Panc1 (cell line): ENCODE measurements at places on chromosomes 4 and X. TPM values are rescaled to one million over a fixed set of nuclear protein-coding genes. Genes with fewer than 3 reads are reported as not detected.

DNA sequence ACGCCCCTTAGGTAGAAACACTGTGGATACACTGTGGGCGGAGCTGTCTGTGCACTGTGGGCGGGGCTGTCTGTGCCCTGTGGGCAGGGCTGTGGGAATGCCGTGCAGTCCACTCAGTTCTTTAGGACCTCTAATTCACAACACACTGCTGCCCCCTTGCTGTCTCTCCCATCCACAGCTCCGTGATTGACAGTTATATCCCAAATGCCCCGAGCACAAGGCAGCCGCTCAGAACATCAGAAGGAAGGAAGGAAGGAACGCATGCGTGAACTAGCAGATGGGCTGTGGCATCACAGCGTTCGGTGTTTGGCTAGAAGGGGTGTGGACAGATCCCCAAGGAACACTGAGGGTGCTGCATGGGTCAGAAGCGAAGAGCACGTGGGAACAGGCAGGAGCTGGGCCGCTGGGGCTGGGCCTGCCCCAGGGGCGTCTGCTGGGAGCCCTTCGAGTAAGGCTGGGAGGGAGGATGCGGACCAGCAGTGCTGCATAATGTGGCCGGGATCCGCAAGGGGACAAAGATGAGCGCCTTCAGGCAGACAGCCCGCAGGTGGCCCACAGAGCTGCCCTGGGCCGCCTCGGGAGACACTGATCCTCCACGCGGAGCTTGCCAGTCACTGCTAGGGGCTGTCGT, 29.8 kb downstream of the ACOX3 start:
- no peak for DNase-seq

DNA sequence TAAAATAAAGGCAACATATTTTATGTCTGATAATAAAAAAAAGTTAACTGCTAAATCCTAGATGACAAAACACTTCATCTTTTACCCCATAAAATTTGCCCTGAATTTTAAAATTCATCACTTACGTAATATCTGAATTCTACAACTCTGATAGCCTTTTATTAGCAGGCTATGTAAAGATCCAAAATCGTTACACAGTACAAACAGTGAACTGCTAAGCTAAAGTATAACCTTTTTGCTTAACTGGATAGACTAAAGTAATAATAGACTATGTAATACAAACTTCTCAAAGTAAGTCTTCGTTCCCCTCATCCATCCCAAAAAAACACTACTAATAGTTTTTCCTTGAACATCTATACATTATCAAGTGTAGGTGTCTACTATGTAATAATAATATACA, 49.1 kb downstream of the SH3RF1 start:
- no peak for DNase-seq

- no peak for DNase-seq
Observed at GRCh38 chrX:68732906-68733493, 85.5 kb downstream of the STARD8 start.

- DNase-seq, result no peak
Observed at GRCh38 chr4:174398728-174399127, 115.0 kb downstream of the CEP44 start.

DNA sequence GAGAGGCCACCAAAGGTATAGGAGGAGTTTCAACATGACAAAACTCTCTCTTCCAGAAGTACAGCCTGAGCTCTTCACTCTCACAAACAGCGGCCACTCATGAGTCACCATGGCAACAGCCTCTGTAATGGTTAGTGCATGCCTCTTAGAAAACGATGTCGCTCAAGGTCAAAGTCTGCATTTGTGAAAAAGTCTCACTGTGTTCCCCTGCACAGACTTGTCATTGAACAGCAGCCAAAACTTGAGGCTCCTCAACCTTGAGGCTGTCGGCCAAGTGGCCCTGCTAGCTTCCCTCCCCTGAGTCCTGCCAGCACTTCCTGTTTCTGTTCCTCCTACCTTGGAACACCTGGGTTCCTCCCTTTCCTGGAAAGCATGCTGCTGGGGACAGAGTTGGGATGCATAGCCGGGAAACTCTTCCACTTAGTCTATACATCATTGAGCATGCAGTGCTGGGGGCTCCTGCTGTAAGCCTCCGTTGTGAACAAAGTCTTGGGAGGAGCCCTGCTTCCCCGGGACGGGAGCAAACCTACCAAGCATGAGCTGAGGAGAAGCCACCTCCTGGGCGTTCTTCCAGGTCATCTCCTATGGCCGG, 66.6 kb downstream of the ING2 start:
- DNase-seq, result no peak

DNA sequence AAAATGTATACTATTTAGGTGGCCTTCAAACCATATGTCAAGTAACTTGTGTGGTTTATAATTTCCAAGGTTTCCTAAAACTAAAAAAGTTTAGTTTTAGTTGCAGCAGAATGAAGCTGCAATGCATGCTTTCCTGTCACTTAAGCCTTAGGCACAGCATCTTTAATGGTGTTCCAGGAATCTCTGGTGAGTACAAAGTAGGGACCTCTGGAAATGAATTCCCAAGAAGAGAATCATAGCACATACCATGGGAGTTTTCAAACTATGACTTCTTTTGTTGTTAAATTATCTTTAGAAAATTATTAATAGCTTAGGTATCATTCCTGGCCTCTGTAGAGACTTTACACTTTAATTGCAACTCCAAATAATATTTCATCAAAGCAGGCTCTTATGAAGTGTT, 1005.9 kb upstream of the PABPC4L start:
- DNase-seq, result no peak

GRCh38 chr4:158202481-158202880, 7.8 kb upstream of the TMEM144 start:
- no peak for DNase-seq

GRCh38 chr4:103443324-103443723, 245.2 kb upstream of the CENPE start:
- no peak for DNase-seq

GRCh38 chr4:18105030-18106011, 83.8 kb upstream of the LCORL start:
- DNase-seq, result no peak

DNA sequence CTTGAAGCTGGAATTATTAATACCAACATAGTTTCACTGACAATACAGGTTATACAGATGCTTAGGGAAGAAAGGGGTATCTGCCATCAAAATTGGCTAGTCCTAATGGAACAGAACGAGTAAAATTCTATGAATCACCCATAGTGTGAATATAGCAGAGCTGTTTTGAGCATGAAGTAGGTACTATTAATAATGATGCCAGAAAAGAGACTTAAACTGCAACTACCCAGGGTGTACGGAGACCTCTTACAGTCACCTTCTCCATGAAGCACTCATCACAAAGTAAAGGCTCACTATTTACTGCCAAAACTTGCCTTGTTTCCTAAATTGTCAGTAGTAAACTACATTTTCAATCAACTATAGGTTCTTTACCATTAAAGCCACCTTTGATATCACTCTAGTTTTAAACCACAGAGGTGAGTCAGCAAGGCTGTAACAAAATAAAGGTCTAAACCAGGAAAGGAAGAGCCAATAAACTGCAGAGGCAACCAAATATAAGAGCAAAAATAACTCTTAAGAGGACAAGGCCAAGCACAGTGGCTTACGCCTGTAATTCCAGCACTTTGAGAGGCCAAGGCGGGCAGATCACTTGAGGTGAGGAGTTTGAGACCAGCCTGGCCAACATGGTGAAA, 114.4 kb downstream of the FRYL start:
- DNase-seq, result no peak

TASL gene
- total RNA-seq, result not detected

SRPK3 gene
- 1.6 TPM for total RNA-seq

FGFR3 gene
- total RNA-seq, result 8.2 TPM

XAGE2 gene
- not detected for total RNA-seq

GYPE gene
- total RNA-seq, result 0.15 TPM

NHS gene
- 0.80 TPM for total RNA-seq

KIF4A gene
- 62.6 TPM for total RNA-seq

CCKAR gene
- not detected for total RNA-seq
